ENCODE measurements at places on chromosomes 5 and 9.
A peak's percentile ranks its signal among the peaks of the same experiment; 100 is the strongest.

DNA sequence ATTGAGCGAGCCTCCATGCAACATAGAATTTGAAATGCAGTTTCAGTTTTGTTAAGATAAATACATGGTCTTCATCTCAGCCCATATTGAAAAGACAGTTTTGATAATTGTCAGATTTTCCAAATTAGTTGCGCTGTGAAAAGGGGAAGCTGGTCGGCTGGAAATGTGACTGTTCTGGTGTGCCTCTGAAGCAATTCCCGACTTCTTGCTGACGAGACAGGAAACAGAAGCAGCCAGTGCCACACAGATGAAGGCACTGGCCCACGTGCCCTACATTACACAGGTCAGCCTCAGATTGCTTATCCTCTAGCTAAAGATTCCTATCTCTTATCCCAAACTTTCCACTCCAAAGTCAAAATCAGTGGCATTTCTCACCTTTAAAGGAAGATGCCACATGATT, 214.1 kb upstream of the TLE4 start:
- DNase-seq = no peak

GRCh38 chr5:61551637-61552313, 219.7 kb downstream of the ZSWIM6 start:
- no peak for DNase-seq

DNA sequence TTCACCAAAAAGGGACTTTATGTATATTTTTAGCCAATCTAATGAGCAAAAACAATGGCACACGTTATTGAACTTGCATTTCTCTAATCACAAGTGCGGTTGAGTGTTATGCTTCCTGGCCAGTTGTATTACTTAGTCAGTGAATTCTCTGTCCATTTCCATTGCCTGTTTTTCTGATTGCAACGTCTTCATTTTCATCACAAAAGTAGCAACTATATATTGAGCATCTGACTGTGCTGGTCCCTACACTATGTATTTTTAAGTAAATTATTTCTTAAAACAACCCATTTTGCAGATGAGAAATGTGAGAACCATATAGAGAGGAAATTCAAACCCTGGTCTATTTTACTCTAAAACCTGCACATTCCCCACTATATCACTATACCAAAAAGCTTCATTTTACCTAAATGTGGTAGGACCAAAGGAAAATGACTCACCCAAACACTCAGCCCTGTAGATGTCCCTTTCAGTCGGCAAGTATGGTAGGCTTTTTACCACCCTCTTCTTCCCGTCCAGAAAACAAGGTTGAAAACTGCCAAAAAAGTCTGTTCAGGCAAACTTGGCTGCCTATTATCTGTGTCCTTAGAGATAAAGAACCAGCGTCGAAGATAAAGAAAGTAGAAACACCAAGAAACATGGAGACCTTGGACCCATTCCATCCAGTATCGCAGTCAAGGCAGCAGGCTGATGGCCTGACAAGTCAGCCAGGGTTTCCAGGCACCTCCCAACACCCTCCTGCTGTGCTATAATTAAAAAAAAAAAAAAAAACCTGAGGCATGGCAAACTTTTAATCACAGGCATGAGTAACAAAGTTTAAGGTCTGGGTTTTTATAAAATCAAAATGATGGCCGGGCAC, 18.8 kb upstream of the FAM13B start:
- DNase-seq = no peak

- no peak for DNase-seq
These were observed 221.9 kb downstream of the PDZD2 start for GRCh38 chr5:31860726-31861433.

DNA sequence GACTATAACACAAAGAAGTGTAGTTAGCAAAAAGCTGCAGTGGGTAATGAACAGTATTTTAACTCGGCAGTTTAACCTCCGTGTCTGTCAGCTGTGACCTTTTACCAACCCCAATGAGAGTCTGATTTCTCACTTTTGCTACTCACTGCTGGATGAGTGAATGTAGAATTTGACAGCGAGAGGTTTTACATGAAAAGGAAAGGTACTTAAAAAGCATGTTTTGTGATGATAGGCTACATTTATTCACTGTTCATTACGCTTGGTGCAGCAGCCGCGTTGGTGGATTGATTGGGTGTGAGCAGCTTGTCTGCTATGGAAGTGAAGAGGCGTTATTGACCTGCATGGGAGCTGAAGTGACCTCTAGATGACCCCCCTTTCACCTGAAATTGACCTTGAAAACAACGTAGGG, 867.7 kb downstream of the NR2F1-AS1 start:
- peak; percentile 1 for DNase-seq

DNA sequence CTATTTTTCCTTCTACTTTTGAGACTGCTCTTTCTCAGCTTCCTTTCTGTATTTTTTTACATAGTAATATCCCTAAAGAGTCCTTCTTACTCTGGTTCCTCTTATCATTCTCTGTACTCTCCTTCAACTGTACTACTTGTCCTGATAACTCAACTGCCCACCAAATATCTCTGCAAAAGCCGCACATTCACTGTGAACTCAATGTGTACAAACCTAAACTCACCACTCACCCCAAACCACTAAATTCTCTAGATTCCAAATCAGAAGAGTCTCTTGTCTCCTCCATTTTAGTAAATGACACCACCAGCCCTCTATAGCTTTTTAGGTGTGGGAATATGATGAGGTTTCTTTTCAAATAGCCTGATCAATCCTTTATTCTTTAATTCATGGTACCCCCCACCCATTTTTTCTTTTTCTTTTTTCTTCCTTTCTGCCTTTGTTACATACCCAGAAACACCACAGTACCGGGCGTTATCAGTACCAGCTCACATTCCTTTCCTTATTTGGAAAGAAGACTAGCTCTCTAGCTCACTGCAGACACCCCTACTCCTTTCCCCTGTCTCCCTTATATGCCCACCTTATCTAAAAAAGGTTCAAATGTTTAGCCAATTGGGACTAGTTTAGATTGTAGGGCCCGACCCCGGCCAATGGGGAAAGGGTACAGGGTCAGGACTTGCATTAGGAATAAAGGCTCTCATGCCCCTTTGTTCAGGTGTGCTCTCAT, 63.1 kb upstream of the RANBP6 start:
- no peak for DNase-seq

DNA sequence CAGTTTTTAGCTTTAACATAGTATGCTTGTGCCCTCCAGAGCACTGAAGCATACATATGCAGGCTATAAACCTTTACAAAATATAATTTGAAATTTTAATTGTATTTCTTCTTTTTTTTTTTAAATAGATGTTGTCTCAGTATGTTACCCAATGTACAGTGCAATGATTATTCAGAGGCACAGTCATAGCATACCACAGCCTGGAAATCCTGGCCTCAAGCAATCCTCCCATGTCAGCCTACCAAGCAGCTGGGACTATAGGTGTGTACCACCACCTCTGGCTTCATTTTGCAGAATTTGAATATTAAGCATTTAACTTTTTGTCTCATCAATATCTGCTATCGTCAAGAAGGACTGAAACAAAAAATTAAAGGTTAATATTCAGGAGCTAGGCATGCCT, 16.9 kb upstream of the ZNF782 start:
- DNase-seq = no peak

DNA sequence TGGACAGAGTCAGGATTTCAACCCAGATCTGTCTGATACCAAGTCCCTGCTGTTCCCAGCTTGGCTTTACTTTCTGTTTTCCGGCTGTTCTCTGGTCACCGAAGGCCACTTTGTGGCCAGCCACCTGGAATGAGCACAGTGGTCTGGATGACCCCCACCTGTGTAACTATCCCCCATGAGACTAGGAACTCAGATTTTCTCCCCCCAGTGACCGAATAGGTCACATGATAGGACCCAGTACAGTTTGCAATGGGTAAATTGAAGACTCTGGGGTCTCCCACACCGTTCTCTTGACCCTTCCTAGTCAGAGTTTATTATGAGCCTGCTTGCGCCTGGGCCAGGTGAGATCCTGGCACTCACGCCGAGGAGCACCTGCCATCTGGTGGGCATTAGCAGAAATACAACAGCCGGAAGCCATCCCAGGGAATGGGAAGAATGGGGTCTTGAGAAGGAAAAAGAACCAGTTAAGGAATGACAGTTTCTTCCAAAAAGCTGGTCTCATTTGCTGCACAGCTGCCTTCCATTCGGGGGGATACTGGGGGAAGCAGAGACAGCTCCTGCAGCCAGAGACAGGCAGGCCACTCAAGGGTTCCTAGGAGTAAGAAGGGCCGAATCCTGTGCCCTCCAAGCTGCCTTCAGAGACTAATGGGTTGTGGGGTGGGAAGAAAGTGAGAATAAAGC, 7.1 kb downstream of the PHYHD1 start:
- DNase-seq = no peak

DNA sequence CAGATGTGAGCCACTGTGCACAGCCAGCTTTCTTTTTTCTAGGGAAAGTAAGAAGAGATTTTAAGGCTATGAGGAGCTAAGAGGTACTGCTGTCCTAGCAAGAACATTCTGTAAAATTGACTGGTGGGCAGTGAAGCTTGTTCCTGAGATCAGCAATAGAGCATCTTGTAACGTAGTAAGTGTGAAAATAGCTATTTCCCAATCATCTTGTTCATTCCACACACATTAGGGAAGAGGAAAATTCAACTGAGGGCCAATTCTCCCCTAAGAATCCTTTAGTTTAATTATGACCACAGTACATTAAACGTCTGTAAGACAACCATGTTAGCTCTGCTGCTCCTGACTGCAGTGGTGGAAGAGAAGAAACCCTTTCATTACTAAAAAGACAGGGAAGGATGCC, 246.2 kb downstream of the EFNA5 start:
- no peak for DNase-seq

- no peak for DNase-seq
These were observed 293.4 kb downstream of the YTHDC2 start for GRCh38 chr5:113806904-113807303.

DNA sequence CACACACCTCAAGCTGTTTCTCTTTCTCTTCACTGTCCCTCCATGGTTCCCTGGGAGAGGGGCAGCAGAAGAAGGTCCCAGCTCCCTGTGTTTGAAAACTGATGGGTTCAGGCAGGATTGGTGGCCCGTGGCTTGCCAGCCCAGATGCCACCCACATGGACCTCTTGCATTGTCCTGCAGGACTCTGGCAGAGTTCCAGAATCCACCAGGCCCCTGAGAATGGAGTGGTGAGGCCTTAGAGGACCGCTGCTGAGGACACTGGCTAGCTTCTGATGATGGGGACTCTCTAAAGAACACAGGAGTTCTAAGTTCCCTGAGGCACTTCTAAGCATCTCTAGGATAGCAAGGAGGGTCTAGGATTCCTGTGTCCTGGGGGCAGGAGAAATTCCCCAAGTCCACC, 24.8 kb downstream of the CTSL start:
- no peak for DNase-seq

DNA sequence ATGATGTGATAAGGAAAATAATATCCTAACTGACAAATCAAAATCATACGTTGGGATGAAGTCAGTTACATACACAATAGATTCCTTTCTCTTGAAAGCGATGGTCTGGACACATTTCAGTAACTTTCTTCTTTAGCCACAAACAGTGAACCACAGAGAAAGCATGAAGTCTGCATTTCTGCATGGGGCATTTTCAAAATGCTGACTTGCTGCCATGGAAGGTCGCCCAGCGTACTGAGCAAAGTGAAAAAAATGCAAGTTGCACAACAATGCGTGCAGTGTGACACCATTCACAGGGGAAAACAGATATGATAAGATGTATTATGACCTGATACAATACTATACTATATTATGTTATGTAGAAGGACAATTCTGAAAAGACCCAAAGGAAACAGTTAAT, 146.3 kb downstream of the SNX18 start:
- DNase-seq = peak; percentile 53

DNA sequence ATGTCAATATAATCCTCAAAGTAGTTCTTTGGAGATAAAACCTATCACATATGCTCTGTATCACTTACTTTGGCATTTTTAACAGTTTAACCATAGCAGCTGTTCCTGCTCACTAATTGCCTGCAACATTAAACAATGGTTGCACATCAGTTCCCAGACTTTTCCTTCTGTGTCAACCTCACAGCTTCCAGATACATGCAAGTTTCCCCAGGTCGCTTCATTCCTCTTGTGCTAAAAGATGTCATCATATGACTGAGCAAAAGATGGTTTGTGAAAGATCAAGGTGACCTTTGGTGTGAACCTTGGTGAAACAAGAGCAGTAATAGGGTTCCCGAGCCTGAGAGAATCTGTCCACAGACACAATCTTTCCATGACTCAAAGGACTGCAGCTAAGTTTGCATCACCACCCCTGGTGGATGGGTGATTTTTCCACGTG, 500.4 kb upstream of the PAPPA start:
- DNase-seq = no peak

GRCh38 chr5:13601112-13601511, 343.4 kb downstream of the DNAH5 start:
- no peak for DNase-seq

DNA sequence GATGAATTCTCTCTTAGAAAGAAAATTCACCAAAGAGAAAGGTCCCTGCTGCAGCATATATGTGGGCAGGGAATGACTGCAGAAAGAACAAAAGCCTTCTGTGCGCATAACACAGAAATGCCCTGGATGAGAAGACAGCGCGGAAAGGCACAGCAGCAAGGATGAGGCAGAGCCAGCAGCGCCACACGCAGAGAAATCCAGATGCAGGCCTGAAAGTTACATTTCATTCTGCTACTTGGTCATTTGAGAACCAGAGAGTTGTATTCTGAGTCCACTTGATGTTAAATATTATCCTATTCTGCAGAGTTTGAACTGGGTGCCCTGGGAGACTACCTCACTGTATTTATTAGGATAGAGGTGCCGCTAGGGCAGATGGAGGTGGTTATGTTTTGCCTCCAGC, 68.5 kb downstream of the GLDC start:
- no peak for DNase-seq

DNA sequence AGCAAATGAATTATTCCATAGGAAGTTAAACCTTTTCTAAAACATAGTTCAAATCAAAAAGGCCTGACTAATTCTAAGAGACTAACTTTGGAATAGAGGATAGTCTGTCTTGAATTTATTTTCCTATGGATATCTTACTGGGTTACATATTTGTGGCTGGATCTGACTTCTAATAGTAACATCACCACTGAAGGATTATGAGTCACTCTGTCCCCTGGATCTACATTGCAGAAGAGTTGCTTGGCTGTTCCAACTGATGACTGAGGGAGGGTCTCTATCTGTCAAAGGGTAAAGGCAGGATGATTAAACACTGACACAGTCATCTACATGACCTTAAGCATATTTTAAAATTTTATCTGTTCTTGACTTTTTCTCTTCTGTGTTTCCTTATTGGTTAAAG, 119.6 kb upstream of the FST start:
- no peak for DNase-seq

GRCh38 chr5:57442080-57442839, 40.4 kb downstream of the ACTBL2 start:
- no peak for DNase-seq

DNA sequence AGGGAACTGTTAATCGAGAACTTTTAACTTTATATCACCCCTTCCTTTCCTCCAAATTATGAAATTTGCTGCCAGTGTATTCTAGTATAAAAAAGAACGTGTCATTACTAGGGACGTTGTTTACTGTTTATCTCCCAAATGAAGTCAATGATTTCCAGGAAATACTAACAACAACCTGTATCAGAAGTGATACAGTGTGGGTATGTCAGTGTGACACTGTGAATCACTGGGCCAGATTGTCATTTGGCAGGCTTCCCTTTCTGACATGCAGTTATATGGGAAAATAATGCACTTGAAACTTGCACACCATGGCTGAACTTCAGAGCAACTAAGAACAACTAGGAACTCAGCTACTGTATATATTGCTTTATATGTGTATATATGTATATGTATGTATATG, 12.6 kb downstream of the ZNF462 start:
- DNase-seq = no peak

GRCh38 chr9:13181652-13182051, 97.8 kb downstream of the MPDZ start:
- no peak for DNase-seq
